ENCODE measurements at places on chromosomes 11 and 22. TPM values are rescaled to one million over a fixed set of nuclear protein-coding genes. Genes with fewer than 3 reads are reported as not detected.

DNA sequence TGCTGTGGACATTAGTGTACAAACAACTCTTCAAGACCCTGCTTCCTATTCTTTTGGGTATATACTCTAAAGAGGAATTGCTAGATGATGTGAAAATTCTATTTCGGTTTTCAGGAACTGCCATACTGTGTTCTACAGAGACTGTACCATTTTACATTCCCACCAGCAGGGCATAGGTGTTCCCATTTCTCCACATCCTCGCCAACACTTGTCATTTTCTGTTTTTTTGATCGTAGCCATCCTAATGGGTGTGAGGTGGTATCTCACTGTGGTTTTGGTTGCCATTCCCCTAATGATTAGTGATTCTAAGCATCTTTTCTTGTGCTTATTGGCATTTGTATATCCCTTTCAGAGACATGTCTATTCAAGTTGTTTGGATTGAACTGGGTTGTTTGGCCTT, 29.8 kb upstream of the GRK3 start:
- H3K4me1 ChIP-seq, result no peaks in the 10 kb centered on the region
- H3K27ac ChIP-seq, result no peak overlapping the region
- H3K27me3 ChIP-seq, result no peaks in the 10 kb centered on the region
- no peak overlapping the region for H3K4me3 ChIP-seq

The NCF4 gene
- 5.9 TPM for total RNA-seq

The IFITM10 gene
- total RNA-seq, result 0.27 TPM

DNA sequence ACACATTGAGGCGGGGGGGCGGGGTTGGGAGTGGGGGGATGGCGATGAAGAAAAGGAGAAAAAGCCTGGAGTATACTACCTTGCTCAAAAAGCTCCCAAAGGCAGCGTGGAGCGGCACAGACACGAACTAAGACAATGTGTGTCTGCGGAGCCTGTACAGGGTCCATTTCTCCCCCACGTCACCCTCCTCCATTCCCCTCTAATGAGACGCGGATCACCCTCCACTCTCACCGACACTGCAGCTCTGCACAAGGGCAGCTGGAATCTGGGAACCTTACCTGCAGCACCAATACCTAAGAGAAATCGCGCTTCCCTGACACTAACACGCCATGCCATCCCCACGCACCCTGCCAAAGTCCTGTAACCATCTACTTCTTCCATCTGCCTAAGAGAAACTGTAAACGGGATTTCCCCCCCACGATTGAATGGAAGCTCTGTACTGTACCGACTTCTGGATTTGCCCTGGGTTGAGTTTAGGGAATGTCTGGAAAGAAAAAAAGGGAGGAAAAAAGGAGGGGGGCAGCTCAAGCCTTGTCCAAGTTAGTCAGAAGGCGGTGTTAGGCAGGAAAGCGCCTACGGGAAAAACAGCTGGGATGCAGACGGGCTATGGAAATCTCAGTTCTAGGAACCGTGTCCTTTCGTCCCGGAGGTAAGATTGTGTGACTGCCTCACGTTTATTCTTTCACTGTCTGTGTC, 125.7 kb upstream of the C11orf58 start:
- H3K27ac ChIP-seq, result no peak overlapping the region
- peak; percentile 82 for DNase-seq
- peaks cover 22% of the 10 kb centered on the region for H3K4me1 ChIP-seq
- peaks cover 55% of the 10 kb centered on the region for H3K27me3 ChIP-seq

DNA sequence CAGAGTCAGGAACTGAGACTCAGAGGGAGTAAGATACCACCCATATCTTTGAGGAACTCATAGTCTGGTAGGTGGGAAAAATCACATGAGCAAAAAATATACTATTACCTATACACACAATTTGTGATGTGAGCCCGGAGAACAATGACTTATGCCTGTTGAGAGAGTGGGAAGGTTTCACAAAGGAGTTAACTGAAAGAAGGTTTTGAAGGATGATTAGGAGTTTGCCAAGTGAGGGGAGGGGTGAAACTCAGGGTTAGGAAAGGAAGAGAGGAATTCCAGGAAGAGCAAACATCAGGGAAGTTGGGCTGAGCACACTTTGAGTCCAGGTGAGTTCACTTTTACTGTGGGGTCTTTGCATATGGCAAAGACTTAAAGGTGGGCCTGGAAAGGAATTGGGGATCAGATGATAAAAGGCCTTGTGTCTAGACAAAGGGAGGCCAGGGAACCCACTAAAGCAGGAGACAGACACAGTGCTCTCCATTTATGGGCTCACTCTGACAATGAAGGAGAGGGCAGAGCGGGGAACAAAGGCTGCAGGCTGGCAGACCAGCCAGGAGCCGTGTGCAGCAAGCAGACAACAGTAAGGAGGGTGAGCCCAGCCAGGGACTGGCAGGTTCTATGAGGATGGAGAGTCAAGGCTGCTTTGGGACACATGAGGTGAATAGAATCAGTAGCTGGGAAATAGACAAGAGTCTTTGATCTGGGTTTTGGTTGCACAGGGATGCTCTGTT, 33.1 kb downstream of the TSPAN18 start:
- peaks cover 31% of the 10 kb centered on the region for H3K4me1 ChIP-seq
- no peak for DNase-seq
- peak overlapping the region; percentile 39 for H3K27ac ChIP-seq
- peaks cover 1% of the 10 kb centered on the region for H3K27me3 ChIP-seq
- H3K36me3 ChIP-seq, result peaks cover 5% of the 10 kb centered on the region

DNA sequence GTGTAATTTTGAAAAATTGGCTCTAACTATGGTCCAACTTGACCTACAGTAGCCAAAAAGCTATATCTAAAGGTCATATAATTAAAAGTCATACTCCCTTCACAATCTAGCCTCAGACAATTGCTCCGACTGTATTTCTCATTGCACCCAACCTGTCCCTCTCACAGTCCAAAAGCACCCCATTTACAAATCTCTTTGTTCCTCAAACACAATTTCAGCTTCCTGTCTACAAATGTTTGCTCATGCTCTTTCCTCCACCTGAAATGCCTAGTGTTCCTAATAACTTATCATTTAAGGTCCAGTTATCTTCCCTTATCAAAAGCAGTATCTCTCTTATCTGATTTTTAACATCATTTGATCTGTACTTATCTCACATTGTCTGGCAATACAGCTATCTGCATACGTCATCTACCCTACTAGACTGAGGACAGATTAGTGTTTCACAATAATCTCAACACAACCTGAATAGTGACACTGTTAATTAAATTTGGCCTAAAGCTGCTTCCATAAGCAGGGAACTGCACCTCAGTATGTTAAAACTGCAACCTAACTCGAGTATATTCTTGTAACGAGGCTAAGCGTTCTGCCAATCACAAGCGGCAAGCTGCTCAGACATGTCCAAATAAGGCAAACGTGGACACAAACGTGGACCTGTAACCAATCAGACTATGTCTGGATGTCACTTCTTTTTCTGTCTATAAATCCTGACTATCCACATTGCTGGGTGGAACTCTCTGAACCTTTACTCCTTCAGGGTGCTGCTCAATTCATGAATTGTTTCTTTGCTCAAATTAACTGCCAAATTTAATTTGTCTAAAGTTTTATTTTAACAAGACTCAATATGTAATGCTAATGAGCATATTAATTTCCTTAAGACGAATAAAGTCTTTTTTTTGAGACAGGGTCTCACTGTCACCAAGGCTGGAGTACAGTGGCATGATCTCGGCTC, 15.9 kb downstream of the PICALM start:
- H3K36me3 ChIP-seq, result no peaks in the 10 kb centered on the region
- DNase-seq, result no peak

The OR51E2 gene
- total RNA-seq, result 0.53 TPM

GRCh38 chr11:47243454-47243853, 5.2 kb downstream of the ACP2 start:
- H3K36me3 ChIP-seq, result peaks cover 80% of the 10 kb centered on the region
- no peak for DNase-seq
- no peak overlapping the region for H3K27ac ChIP-seq
- no peak overlapping the region for H3K4me3 ChIP-seq
- H3K27me3 ChIP-seq, result no peaks in the 10 kb centered on the region
- H3K4me1 ChIP-seq, result peaks cover 11% of the 10 kb centered on the region

The LRRC4C gene
- 2.3 TPM for total RNA-seq

The F2 gene
- 0.13 TPM for total RNA-seq

The UCP2 gene
- total RNA-seq, result 18.0 TPM

The RAG2 gene
- total RNA-seq, result 0.09 TPM

The C11orf52 gene
- 0.93 TPM for total RNA-seq

Data from muscle of leg (tissue), 16 donors.